ENCODE measurements at places on chromosomes 6 and 20. TPM values are rescaled to one million over a fixed set of nuclear protein-coding genes. Genes with fewer than 3 reads are reported as not detected.

Gene SRPK1
- 24.5 TPM for total RNA-seq

Gene HLA-C
- 1,434 TPM for total RNA-seq

Gene OXT
- total RNA-seq: 2.7 TPM

Gene RAET1L
- total RNA-seq: not detected

Gene C6orf58
- total RNA-seq: not detected

Gene SLC22A1
- 2.5 TPM for total RNA-seq

Gene HMGCLL1
- 2.5 TPM for total RNA-seq

Gene MAP3K7
- 16.6 TPM for total RNA-seq

- no peak for DNase-seq
Observed at GRCh38 chr6:49979584-49979983, 10.2 kb upstream of the DEFB113 start.

DNA sequence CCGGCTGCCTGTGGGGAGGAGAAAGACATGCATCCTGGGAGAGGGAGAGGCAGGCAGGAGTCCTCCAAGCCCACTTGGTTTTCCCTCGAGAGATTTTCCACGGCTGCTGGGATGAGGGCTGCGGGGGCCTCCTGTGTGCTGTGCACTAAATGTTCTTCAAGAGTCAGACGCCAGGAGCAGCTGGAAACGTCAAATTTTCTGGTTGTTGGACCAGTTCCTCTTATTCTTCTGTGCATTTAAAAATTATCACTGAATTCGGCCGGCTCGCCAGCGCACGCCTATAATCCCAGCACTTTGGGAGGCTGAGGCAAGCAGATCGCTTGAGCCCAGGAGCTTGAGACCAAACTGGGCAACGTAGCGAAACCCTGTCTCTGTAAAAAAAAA, 32.8 kb upstream of the NTSR1 start:
- no peak for DNase-seq

DNA sequence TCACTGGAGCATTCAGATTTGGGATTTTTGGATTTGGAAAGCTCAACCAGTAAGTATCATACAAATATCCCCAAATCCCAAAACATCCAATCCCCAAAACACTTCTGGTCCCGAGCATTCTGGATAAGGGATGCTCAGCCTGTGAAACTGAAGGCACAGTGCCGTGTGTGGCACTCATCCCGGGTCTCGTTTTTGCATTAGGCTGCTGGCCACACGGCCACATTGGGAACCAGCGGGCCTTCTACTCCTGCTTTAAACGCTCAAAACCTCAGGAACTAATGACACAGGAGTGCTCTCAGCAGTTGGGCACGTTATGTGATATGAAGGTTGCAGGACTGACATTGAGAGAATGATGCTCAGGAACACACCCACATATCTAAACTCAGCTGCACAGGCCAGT, 35.6 kb downstream of the PSMG4 start:
- no peak for DNase-seq

DNA sequence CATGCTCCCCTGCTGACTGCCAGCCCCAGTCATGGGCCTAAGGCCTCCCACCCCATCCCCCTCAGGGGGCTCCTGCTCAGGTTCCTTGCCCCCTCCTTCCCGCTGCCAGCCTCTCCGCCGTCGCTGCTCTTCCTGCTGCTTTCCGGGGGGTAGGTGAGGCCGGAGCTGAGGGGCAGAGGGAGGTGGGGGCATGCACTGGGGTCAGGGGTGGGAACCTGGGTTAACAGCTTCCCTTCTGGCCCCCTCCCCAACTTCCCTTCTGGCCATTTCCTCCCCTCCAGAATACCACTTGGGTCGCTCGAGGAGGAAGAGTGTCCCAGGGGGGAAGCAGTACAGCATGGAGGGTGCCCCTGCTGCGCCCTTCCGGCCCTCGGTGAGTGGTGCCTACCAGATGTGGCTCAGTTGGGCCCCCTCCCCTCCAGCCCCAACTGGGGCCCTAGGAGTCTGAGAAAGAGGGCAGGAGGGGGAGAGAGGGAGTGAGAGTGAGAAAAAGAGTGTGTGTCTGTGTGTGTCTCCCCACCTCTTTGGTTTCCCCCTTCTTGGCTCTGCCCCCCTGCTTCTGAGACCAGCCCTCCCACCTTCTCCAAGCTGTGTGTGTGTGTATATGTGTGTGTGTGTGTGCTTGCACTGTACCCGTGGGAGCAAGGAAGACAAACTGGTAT, 12.1 kb downstream of the SYNGAP1 start:
- no peak for DNase-seq

GRCh38 chr6:31579546-31580437, 2.4 kb downstream of the LTB start:
- DNase-seq: no peak

DNA sequence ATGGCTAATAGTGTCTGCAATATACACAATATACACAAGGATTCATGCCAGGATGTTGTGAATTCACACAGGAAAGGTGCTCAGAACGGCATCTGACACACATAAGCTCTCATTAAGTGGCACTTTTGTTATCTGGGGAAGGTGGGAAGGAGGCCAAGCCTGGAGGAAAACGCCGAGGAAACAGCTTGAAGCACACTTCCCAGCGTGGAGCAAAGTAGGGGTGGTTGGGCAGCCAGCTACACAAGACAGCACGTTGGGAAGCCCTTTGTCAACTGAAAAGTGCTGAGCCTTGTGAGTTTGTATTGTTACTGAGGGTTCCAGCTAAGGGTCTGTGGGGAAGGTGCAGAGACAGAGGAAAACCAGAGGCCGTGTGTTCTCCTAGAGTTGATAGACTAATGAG, 181.0 kb downstream of the ZMYND8 start:
- DNase-seq: peak; percentile 66

DNA sequence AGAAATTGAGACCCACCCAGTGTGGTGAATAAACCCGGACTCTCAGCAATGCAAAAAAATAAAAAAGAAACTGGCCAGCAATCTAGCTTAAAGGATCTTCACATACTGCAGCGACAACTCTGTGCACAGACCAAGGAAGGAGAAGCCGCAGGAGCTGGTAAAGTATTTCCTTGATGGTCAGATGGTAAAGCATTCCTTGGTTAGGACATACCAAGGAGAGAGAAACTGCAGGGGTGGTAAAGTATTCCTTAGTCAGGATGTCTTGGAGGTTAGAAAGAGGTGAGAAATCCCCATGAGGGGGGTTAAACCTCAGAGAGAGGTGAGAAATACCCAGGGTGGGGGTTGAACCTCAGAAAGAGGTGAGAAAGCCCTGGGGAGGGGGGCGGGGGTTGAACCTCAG, 86.8 kb downstream of the PLG start:
- DNase-seq: no peak

GRCh38 chr6:36444470-36444869, 1.7 kb downstream of the KCTD20 start:
- no peak for DNase-seq

GRCh38 chr6:32460528-32460927, 20.8 kb downstream of the HLA-DRA start:
- no peak for DNase-seq

DNA sequence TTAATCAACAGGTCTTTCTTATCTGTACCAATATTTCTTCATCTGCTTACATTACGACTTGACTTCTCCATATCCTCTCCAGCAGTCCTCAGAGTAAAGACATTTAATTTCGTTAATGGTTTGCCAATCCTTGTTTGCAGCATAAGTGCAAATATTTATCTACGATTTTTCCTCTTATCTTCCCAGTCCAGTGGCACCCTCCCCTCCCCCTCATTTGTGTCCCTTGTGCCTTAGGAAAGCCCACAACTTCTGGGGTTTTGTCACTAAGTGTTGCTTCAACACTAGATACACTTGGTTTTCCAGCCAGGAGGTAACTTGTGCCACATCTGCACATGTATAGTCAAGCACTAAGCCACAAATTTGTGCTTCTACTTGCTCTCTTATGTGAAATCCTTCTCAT, 327.2 kb downstream of the CBLN4 start:
- DNase-seq: no peak

DNA sequence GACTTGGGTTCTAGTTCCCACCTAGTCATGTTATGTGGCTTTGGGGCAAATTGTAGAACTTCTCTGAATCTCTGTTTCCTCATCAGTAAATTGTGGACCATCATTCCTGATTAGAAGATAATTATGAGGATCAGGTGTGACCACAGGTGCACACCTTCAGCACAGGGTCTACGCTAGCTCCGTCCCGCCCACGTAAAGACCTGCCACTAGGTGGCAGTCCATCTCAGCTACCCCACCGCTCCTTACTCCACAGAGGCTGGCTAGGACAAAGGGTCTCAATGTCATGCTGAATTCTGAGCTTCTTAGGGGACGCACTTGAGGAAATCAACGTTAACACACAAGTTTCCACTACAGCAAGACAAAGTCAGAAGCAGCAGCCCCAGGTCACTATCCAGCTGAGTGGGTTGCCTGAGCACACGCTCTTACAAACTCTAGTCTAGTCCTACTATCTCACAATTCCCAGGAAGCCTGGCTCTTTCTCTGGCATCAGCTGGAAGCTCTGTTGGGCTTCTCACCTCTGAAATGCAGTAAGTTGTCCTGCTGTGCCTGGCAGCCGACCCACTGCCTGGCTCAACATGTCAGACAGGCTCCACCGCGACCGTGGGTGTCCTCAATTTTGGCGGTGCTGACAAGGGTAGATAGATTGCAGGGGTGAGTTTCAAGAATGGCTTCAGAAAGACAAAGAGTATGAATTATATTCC, 2.0 kb upstream of the PLCG1 start:
- no peak for DNase-seq

- no peak for DNase-seq
Observed at GRCh38 chr6:109612268-109612667, 78.7 kb downstream of the AK9 start.

- no peak for DNase-seq
Observed at GRCh38 chr6:149711711-149712110, 6.2 kb downstream of the LATS1 start.

DNA sequence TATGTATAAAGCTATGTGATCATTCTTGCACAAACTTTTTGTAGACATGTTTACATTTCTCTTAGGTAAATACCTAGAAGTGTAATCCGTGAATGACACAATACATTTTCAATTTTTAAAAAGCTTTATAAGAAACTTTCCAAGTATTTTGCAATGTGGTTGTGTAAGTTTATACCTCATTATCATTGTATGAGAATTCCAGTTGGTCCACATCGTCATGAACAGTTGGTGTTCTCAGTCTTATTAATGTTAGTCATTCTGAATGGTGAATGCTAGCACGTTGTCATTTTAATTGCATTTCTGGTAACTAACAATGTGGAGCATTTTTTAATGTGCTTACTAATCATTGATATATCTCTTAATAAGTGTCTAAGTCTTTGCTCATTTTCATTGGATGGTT, 116.5 kb upstream of the F13A1 start:
- no peak for DNase-seq

- DNase-seq: no peak
Observed at GRCh38 chr6:54112151-54112650, 958 bp downstream of the MLIP start.

DNA sequence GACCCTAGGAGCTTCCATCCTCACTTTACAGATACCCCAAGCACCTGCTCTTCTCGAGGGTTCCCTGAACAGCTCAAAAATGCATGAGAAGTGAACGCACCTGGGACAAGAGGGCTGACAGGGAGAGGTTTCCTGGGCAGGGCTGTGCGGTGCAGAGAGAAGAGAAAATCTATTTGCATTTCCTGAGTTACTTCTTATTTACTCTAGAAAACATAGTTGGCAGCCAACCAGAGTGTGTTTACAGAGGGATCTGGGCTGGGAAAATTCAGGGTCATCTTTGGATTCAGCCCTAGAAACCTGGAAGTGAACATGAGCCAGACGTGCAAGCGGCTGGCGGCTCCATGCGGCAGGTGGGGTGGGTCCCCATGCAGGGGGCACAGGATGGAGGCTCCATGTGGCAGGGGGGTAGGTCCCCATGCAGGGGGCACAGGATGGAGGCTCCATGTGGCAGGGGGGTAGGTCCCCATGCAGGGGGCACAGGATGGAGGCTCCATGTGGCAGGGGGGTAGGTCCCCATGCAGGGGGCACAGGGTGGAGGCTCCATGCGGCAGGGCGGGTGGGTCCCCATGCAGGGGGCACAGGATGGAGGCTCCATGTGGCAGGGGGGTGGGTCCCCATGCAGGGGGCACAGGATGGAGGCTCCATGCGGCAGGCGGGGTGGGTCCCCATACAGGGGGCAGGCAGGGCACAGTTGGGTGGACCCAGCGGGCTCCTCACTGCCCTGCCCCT, 342.0 kb downstream of the TAF4 start:
- peak; percentile 50 for DNase-seq

DNA sequence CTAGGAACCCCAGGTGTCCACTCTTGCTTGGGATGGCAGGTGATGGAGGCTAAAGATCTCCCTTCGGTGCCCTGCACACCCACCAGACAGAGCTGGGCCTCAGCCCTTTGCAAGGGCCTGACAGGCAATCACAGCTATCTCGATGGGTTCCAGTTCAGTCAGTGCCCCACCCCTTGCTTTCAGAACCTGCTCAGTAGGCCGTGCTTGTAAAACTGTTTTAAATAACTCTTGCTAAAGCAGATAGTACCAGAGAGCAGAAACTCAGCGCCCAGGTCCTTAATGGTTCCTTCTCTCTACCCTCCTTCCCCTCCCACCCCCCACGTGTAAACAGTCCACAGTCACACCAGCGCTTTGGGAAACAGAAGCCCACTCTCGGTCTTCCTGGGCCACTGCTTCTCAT, 39.2 kb downstream of the C6orf132 start:
- DNase-seq: peak; percentile 58

- no peak for DNase-seq
Observed at GRCh38 chr20:50038574-50038991, 55.8 kb downstream of the SNAI1 start.

DNA sequence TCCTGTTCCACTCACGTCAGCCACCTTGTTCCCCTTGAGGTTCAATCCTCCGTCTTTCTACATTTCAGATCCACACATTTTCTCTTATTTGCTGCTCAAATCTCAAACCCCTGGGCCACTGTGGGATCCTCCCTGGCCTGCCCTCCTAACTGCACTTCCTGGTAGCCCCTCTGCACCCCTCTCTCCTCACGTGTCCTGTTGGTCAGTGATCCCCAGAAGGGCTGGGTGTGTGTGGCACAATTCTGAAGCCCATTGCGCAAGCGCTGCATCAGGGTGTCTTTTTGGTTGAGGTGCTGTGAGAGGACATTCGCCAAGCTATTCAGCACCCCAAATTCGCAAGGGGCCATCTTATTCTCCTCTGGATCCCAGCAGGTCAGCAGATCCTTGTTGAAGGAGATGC, 2.3 kb downstream of the HLA-DMB start:
- no peak for DNase-seq

GRCh38 chr20:45792317-45793118, 764 bp downstream of the DNTTIP1 start:
- peak; percentile 27 for DNase-seq

- no peak for DNase-seq
Observed at GRCh38 chr6:47665112-47665511, 33.3 kb upstream of the ADGRF4 start.

DNA sequence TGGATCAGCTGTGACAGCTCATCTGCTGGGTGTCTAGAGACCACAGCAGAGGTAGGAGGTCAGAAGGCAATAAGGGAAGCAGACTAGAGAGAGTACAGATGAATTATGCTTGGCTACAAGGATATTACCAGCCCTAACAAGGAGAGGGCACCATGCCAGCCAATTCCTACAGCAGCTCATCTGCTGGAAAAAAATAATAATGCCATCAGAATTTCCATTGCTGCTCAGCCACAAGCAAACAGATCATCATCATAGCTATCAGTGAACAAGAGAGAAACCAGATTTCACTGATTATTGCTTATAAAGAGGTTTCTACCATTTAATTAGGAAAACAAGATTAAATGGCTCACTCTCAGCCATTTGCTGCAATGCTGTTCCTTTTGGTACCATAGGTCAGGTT, 66.5 kb downstream of the PSMG4 start:
- no peak for DNase-seq
